Activated CD8-positive, alpha-beta memory T cell treated with anti-CD3 and anti-CD28 coated beads, Interleukin-2, amount 10 ng/mL, durations not matched to agents 7 days and 5 days (primary cell): ENCODE measurements at places on chromosomes 1 and 21.

DNA sequence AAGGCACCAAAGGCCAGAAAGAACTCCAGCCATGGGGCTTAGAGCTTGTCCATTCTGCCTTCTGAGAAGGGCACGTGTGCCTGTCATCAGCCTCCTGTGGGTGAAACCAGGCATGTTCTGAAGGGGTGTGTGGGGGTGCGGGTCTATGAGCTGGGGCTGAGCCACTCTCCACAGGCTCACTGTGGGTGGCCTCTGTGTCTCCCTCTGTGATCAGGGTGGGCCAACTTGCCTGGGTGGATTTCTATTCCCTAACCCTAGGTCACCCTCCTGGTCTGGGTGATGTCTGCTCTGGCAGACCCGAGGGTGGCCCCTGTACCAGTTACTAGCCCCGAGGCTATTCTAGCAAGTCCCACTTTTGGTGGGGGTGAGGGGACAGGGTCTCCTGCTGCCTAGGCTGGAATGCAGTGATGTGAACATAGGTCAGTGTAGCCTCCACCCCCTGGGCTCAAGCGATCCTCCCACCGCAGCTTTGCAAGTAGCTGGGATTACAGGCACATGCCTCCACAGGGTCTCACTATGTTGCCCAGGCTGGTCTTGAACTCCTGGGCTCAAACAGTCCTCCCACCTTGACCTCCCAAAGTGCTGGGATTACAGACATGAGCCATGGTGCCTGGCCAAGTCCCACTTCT lies 94.4 kb downstream of the TRIM11 start:
- H3K27me3 ChIP-seq, result no peaks in the 10 kb centered on the region
- no peak overlapping the region for H3K27ac ChIP-seq
- H3K36me3 ChIP-seq, result no peaks in the 10 kb centered on the region
- no peak for DNase-seq

DNA sequence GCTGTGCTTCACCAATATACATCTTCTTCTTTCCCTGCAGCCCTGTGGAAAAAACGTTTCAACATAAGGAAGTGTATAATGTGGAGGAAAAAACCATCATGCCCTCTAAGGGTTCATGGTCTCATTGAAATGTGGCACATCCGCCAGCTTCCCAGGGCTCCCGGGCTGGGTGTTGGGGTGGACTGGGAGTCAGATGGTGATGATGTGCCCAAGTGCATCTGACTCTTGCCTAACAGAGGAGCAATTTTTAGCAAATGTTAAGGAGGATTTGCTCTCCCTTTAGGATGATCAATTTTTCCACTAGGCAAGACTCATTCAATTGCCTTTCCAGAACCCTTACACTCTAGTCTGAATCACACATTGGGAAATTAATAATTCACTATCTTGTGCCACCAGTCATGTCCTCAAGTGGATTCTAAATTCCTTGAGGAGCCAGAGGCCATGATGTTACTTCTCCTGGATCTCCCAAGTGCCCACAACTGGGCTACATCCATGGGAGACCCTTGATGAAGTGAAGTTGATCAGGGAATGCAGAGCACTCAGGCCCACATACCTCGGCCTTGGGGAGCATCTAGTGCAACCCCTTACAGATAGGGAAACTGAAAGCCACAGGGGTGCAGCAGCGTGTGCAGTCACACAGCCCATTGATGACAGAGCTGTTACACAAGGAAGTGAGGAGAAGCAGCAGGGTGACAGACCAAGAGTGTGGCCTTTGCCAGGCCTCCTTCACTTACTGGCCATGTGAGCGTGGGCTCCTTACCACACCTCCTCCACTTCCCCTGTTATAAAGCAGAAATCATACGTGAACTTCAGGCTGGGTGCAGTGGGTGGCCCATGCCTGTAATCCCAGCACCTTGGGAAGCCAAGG lies 100.0 kb upstream of the SLC44A3 start:
- peaks cover 12% of the 10 kb centered on the region for H3K4me1 ChIP-seq
- no peaks in the 10 kb centered on the region for H3K36me3 ChIP-seq
- H3K27ac ChIP-seq, result no peak overlapping the region
- H3K4me3 ChIP-seq, result no peak overlapping the region
- peaks cover 11% of the 10 kb centered on the region for H3K27me3 ChIP-seq

GRCh38 chr1:236154671-236155398 lies 12.5 kb downstream of the GPR137B start:
- H3K27me3 ChIP-seq, result peaks cover 5% of the 10 kb centered on the region
- H3K4me3 ChIP-seq, result no peak overlapping the region
- H3K36me3 ChIP-seq, result peaks cover 6% of the 10 kb centered on the region
- DNase-seq, result no peak

- no peaks in the 10 kb centered on the region for H3K36me3 ChIP-seq
- H3K27ac ChIP-seq, result no peak overlapping the region
- no peak overlapping the region for H3K4me3 ChIP-seq
- H3K4me1 ChIP-seq, result no peaks in the 10 kb centered on the region
- no peaks in the 10 kb centered on the region for H3K27me3 ChIP-seq
Measured at GRCh38 chr1:238177351-238177750, 286.6 kb upstream of the ZP4 start.

GRCh38 chr1:206131037-206131436 lies 13.8 kb upstream of the AVPR1B start:
- H3K4me3 ChIP-seq, result no peak overlapping the region
- H3K36me3 ChIP-seq, result no peaks in the 10 kb centered on the region
- no peak overlapping the region for H3K27ac ChIP-seq
- no peaks in the 10 kb centered on the region for H3K4me1 ChIP-seq
- DNase-seq, result no peak

DNA sequence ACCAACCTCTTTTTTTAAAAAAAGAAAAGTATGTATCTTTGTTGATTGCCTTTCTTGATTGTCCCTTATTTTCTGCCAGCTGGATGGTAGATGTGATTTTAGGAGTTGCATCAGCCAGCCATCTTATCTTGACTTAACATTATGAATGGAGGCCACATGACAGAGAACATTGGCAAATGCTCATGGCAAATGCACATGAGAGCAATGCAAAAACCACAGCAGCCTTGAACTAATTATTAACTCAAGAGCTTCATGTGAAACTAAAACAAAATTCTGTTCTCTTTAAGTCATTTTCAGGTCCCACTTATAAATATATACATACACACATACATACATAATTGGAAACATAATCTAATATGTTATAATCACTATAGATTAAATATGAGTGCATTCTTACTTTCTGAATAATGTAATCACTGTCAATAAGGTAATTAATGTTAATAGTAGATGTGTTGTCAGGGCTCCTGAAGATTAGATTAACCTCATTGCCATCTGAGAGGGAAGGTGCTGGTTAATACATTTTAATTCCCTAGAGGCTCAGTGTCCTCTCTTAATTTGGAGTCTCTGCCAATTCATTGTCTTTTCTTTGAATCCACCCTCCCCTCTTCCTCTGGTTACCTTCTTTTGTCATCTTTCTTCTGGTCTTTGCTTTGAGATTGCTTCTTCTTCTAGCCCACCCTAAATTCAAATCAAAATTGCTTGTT lies 962.2 kb downstream of the ADGRL2 start:
- no peaks in the 10 kb centered on the region for H3K36me3 ChIP-seq
- no peak overlapping the region for H3K27ac ChIP-seq
- no peak for DNase-seq
- no peak overlapping the region for H3K4me3 ChIP-seq
- H3K4me1 ChIP-seq, result no peaks in the 10 kb centered on the region
- no peaks in the 10 kb centered on the region for H3K27me3 ChIP-seq

GRCh38 chr1:17886386-17886785 lies 131.3 kb downstream of the ACTL8 start:
- no peaks in the 10 kb centered on the region for H3K4me1 ChIP-seq
- DNase-seq, result no peak
- no peak overlapping the region for H3K27ac ChIP-seq
- H3K4me3 ChIP-seq, result no peak overlapping the region
- no peaks in the 10 kb centered on the region for H3K27me3 ChIP-seq

DNA sequence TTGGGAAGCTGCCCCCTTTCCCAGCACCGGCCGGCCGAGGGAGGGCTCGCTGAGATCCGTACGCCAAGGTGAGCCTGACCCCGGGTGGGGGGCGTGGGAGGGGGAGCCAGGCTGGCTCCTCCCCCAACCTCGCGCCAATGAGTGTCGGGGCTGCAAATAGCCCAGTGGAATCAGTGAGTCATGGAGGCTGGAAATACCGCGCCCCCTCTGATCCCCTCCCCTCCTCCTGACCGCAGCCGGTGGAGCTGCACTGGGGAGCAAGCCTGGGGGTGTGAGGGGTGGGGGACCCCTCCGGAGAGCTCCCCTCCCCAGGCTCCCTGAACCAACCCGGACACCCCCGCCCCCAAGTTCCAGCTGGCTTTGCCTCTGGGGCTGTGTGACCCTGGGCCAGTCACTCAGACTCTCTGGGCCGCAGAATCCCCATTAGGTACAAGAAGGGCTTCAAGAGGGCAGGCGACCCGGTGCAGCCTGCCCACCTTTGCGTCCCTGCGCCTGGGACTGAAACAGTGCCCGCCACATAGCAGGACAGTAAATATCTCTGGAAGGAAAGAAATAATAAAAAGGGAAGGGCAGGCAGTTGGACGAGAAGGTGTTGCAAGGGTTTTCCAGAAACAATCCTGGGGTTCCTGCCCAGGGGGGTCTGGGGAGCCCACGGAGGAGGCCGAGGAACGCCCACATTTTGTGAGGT lies 4.5 kb downstream of the HSPB7 start:
- no peaks in the 10 kb centered on the region for H3K36me3 ChIP-seq
- peaks cover 20% of the 10 kb centered on the region for H3K27me3 ChIP-seq
- peaks cover 2% of the 10 kb centered on the region for H3K4me1 ChIP-seq
- no peak overlapping the region for H3K27ac ChIP-seq

DNA sequence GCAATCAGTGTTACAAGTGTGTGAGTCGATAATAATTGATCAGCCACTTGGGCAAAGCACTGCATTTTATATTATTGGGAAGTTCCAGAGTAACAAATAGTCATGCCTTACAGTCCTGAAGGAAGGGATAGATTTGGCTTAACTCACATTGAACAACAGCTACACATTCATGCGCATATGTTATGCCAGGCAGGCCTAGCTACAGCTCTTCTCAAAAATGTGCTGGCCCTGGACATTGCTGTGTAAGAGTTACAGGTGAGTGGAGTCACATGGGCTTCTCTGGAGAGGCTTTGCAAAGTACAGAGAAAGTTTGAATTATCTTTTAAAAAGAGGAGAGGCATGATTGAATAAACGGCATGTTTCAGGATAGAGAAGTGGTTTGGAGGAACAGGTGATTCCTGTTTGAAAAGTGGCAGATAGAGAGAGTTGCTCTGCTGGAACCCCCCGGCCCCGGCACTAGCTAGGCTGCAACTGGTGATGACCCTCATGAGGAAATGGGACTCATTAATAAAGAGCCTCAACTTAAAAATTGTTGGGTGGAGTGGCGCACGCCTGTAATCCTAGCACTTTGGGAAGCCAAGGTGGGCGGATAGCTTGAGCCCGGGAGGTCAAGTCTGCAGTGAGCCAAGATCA lies 200.6 kb downstream of the CRB1 start:
- no peaks in the 10 kb centered on the region for H3K36me3 ChIP-seq
- H3K4me1 ChIP-seq, result no peaks in the 10 kb centered on the region
- H3K27me3 ChIP-seq, result peaks cover 6% of the 10 kb centered on the region
- H3K4me3 ChIP-seq, result no peak overlapping the region
- no peak overlapping the region for H3K27ac ChIP-seq
